ENCODE measurements at places on chromosomes 12 and 14. TPM values are rescaled to one million over a fixed set of nuclear protein-coding genes. Genes with fewer than 3 reads are reported as not detected.
A peak's percentile ranks its signal among the peaks of the same experiment; 100 is the strongest.

DNA sequence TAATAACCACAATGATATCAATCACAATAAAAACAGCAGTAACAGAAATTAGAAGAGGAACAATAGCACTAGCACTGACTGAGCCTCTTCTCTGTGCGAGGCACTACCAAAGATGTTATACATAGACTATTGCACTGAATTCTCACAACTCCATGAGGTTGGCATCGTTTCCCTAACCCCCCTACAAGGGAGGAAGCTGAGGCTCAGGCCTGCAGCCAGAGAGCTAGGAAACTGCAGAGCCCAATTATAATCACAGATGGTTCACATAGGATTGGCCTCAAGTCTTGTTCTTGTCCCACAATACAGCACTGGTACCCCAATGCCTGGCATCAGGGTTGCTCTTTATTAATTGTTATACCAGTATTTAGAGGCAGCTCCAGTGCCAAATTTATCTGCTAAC lies 278.0 kb downstream of the CEP128 start:
- DNase-seq = no peak
- H3K4me1 ChIP-seq = no peaks in the 10 kb centered on the region
- H3K27ac ChIP-seq = no peak overlapping the region
- H3K27me3 ChIP-seq = no peaks in the 10 kb centered on the region
- no peaks in the 10 kb centered on the region for H3K36me3 ChIP-seq

GRCh38 chr12:72889791-72890190 lies 617.6 kb downstream of the TRHDE start:
- no peak for DNase-seq
- H3K27me3 ChIP-seq = no peaks in the 10 kb centered on the region
- no peak overlapping the region for H3K4me3 ChIP-seq
- no peaks in the 10 kb centered on the region for H3K36me3 ChIP-seq
- H3K27ac ChIP-seq = no peak overlapping the region
- H3K4me1 ChIP-seq = no peaks in the 10 kb centered on the region

DNA sequence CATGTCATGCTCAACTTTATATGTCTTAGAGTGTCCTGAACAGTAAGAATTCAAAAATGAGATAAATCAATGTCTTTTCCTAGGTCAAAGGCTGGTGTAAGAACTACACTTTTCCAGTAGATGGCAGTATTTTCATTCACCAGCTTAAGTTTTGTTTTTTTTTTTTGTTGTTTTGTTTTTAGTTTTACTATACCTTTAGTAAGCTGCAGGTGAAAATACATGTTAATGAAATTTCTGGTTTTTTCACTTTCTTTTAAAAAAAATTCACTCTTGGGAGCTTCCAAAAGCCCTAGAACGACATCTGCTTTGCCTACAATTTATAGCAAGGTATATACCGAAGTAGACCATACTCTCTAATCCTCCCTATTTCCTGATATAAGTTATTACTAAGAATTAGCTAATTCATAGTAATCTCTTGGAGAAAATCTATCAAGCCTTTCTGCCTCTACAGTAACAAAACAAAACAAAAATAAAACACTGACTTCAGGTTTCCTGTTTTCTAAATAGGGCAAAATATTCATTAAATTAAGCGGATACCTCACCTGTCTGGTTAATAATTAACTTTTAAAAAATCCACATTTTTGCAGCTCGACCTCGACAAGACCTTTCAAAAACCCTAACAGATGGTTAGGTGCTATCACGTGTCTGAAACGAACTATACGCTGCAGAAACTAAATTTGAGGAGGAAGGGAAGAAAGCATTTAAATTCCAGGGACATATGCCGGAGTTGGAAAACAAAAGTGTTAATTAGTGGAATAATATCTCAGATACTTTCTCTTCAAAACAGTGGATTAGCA lies 2.7 kb upstream of the SAMD4A start:
- H3K4me1 ChIP-seq = peaks cover 4% of the 10 kb centered on the region
- peak overlapping the region; percentile 68 for H3K4me3 ChIP-seq
- no peak for DNase-seq
- peak overlapping the region; percentile 99 for H3K27ac ChIP-seq
- no peaks in the 10 kb centered on the region for H3K27me3 ChIP-seq
- no peaks in the 10 kb centered on the region for H3K36me3 ChIP-seq

C12orf50 gene
- 0.09 TPM for total RNA-seq

DNA sequence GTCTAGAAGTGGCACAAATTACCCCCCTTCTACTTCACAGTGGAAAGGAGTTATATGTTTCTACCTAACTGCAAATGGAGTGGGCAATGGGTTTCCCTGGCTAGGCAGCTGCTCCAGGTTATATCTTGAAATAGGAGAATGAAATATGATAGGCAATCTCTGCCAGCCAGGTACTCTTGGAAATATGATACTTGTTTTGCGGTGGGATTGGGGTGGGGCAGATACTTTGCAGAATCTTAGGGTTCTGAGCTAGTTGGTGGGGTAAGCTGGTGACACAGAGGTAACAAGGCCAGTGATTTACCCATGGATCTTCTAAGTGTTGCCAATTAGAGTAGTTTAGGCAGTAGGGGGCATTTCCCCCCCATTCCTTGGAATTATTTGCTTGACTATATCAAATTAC lies 140.1 kb downstream of the ATP23 start:
- no peaks in the 10 kb centered on the region for H3K4me1 ChIP-seq
- H3K4me3 ChIP-seq = no peak overlapping the region
- H3K27me3 ChIP-seq = no peaks in the 10 kb centered on the region
- no peak overlapping the region for H3K27ac ChIP-seq

DNA sequence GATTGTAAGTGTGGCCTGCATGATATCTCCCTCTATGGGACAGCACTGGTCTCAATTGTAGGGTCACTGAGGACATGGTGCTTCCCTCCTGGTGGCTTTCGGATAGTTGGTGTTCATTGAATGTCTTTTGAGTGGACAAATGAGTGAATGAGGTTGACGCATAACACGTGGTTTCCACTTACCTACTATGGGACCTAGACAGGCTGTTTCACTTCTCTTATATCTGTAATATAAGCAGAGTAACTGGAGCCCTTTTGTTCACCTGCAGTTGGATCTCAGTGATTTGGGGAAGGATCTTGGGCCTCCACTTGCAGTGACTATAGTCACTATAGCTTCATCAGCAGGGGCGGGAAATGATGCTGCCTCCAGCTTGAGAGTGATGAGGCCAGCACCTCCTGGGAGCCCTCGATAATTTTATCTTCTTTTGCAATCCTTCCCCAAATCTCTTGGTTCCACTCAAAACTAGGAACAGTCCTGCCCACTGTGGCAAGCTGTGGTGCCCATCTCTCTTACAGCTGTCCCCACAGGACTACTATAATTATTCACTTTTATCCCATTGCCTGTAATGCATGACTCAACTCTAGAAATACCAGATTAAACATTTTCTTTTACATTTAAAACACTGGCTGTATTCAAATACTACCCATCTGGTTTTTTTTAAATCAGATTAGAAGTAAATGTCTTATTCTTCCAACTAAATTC lies 242.9 kb downstream of the CHST11 start:
- DNase-seq = no peak
- H3K36me3 ChIP-seq = no peaks in the 10 kb centered on the region
- no peak overlapping the region for H3K27ac ChIP-seq
- no peak overlapping the region for H3K4me3 ChIP-seq
